Stimulated activated naive CD8-positive, alpha-beta T cell treated with anti-CD3 and anti-CD28 coated beads, Interleukin-15, amount 100 ng/mL, for 72 hours (primary cell): ENCODE measurements at places on chromosomes 6 and 20.

GRCh38 chr20:18611492-18611891 lies 23.6 kb downstream of the DTD1 start:
- DNase-seq, result no peak

DNA sequence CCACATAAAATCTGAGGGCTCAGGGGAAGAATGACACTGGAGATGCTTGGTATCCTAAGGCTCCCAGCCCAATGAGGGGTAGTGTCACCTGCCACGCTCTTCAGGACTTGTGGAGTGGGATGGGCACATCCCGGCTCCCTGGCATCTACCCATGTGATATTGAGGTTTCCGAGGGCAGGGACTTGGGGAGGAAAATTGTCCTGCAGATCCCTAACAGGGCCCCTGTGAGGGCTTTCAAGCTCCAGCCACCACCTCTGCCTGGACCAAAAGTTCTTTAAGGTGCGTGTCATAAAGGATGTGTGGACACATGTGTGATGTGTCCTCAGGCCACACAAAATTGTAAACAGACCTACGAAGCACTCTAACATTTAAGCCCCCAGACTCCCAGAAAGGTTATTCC lies 2.5 kb downstream of the SCML4 start:
- no peak for DNase-seq

DNA sequence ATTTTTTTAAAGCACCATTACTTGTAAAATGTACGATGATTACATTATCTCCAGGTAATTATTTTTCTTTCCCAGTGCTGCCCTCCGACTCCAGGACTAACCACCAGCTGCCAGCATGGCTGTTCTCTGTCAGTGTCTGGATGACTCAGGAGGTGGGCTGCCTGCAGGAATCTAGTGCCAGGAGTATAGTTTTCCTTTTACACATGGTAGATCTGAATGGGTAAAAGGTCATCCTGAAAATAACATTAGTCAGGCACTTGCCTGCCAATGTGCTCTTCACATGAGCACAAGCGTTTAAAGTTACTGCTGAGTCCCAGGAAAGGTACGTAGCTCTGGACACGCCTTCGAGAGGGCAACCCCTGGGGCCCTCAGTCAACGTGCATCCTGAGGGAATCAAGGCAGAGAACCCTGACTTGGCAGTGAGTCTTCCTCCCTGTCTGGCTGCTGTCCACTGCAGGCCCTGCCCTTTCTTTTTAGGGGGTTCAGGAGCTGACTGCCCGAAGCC lies 2.4 kb downstream of the DYNLT1 start:
- no peak for DNase-seq

GRCh38 chr6:20582586-20583443 lies 48.6 kb downstream of the CDKAL1 start:
- DNase-seq, result no peak

DNA sequence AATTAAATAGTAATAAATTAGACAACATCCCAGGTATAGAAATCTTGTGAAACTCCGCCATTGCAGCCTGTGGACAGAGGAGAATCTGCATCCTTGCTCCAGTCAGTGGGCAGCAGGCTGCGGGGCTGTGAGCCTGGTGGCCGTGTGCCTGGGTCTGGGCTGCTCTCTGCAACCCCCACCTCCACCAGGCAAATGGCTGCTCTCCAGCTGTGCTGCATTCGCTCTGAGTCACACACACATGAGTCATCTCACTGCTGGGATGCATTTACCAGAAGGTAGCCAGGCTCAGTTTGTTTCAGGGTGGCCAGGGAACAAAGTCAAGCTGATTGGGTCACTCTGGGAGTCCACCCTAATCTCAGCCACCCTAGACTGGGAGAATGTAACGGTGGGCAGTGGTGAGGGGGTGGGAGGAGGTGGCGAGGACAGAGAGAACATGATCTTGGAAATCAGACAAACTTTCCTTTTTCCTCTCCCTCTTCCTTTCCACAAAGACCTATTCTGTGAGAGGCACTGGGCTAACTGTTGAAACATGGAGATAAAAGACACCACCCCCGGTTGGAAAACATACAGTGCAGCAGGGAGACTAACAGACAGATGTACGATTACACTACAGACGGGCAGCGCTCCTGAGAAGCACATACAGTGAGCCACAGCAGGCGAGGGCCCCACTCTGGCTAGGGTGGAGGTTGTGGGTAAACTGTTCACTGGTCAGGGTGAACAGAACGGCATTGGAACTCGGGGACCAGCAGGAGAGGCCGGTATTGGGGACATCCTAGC lies 59.2 kb downstream of the TRAM2 start:
- DNase-seq, result peak; percentile 28

- DNase-seq, result no peak
Measured at GRCh38 chr6:143607168-143607567, 70.6 kb upstream of the PHACTR2 start.

DNA sequence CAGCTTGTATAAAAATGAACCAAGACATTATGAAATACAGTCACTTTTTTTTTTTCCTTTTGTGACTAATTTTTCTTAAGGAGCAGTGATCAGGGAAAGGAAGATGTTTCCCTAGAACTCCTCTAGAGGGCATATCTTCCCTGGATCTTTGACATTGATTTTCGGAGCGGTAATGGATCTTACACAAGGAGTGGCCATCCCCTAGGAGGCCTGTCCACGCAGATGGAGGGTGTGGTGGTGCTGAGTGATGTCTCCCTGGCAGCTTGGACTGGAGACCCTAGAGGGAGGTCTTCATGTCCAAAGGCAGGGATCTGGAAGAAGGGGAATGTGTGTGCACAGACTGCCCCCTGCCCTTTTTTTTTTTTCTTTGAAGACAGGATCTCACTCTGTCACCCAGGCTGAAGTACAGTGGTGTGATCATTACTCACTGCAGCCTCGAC lies 7.0 kb upstream of the KIFC1 start:
- DNase-seq, result no peak

- no peak for DNase-seq
Measured at GRCh38 chr6:66838764-66839163, 1131.7 kb upstream of the EYS start.

DNA sequence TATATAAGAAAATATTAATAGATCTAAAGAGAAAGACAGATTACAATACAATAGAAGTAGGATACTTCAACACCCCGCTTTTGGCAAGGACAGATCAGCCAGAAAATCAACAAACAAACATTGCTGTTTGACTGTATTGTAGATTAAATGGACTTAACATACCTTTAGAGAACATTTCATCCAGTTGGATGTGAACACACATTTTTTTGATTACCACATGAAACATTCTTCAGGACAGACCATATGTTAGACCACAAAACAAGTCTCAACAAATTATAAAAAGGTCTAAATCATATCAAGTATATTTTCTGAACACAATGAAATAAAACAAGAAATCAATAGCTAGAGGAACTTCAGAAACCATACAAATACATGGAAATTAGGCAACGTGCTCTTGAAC lies 148.2 kb downstream of the TRMT11 start:
- DNase-seq, result no peak

DNA sequence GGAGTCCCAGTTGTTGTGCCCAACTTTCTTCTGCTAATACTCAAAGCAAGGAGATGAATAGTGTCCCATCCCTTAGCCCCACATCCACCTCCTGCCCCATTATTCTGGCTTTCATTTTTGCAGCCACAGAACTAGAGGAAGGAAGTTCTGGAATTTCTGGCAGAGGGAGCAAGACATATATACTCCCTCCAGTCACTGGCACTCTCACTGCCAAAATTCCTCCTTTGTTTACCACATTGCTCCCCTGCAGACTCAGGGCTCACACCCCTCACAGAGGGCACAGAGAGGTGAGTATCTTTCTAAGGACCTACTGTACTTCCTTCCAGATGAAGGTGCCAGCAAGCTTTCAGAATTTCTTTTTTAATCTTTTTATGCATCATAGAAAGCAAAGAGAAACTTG lies 168.0 kb upstream of the ID4 start:
- no peak for DNase-seq

DNA sequence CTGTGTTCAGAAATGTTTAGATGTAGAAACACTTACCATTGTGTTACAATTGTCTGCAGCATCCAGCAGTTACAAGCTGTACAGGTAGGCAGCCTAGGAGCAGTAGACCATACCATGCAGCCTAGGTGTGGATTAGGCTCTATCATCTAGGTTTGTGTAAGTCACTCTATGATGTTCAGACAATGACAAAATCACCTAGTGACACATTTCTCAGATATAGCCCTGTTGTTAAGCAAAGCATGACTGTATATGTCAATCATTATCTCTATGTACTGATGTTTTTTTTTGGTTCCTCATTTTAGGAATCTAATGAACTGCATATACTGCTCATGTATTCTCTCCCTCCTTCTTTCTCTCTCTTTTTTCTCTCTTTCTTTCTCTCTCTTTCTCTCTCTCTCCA lies 22.2 kb downstream of the CST8 start:
- no peak for DNase-seq

- DNase-seq, result no peak
Measured at GRCh38 chr6:53273370-53273769, 75.4 kb downstream of the ELOVL5 start.

GRCh38 chr6:110017946-110018345 lies 39.8 kb downstream of the GPR6 start:
- DNase-seq, result no peak

DNA sequence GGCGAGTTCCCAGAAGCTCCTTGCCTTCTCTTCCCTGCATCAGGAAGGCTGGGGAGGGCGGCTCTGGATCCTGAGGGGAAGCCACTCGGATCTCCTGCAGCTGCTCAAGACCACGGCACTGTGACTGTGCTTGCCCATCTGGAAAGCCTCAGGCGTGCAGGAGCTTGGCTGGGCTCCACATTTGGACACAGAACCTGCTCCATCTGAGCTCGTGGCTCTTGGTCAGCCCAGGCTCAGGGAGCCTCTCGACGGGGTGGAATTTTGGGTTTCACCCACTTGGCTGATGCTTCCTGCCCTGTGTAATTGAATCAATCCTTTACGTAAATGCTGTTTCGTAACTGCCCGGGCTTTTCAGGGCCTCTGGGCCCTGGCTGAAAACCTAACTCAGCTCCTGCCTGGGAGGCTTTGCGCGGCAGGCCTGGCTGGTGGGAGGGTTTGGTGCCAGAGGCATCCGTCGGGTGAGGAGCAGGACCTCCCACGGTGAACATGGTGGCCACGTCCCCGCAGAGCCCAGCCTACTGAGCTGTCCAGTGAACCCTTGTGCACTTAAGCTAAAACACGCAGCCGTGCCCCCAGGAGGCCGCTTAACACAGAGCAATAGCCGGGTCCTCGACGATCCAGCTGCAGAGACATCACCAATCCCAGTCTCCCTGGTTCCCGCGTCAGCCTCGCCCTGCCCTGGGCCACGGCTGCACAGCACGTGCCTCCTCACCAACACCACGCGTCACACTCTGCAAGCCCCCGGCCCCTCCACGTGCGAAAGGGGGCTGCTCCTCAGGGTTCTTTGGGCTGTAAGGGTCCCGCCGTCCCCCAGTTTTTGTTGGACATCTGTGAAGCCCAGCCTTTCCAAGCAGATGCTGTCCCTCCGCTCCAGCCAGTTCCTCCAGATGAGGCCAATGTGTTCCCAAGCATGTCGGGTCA lies 241.0 kb downstream of the DLL1 start:
- no peak for DNase-seq

DNA sequence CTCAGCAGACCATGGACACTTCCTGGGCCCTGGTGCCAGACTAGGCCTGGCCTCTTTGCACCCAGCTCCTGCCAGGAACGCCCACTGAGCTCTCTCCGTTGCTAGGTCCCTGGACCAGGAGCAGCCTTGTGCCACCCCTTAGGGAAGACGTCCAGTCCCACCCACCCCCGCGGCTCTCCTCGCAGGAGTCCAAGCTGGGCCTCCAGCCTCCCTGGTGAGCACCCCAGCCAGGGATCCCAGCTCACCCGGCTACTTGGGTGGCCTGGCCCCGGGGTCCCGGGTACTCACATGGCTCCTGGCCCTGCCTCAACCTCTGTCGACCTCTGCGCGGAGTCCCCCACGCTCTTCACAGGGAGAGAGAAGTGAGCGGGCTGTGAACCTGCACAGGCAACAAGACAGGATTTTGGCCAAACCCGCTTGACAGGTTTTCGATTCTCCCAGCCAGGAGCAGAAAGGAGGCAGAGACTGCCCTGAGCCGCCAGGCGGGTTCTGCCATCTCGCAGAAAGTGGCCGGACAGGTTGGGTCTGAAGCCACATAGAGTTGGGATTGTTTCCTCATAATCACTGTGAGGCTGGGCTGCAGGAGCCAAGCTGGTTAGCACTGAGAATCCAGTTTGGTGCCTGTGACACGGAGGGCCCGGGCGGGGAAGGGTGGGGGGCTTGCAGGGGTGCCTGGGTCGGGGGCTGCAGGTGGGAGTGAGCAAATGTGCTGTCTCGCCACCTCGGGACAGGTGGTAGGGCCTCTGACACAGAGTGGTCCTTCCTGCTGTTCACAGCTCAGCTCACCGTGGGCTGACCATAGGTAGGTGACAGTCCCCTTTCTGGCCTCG lies at the start of gene RBBP8NL:
TSS of gene RBBP8NL (minus strand) at position 368 of the 830 bp plus-strand sequence. CDS start 7,892 bp downstream, outside the sequence.
- DNase-seq, result no peak

DNA sequence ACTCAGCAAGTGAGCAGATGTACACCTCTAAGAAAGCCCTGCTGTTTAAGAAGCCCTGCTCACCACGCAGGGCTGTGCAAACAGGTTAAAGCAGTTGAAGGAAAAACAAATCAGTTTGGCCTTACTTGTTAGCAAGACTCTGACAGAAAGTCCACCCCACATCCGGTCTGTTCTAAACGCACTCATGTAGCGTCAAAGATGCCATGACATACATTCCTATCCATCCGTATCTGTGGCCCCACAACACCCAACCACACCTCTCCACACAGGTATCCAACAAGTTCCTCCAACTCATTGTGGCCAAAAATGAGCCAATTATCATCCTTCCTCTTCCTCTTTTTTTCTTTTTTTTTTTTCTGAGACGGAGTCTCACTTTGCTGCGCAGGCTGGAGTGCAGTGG lies 22.8 kb upstream of the RAB22A start:
- no peak for DNase-seq

DNA sequence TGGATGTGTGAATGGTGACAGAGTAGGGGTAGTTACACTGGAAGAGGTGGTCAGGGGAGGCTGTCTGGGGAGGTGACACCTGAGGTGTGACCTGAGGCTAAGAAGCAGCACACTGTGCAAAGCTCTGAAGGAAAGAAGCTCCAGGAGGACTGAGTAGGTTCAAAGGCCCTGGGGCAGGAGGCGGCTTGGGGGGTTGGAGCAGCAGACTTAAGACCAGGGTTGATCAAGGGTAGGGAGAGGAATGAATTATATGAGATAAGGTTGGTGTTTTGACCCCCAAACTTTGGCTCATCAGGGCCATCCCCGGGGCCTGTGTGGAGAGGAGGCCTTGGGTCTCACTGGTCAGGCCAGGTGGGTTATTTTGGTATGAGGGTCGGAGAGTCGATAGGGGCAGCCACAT lies 166.1 kb downstream of the GRM4 start:
- DNase-seq, result peak; percentile 2
